ENCODE measurements at places on chromosomes 11 and 22.
A peak's percentile ranks its signal among the peaks of the same experiment; 100 is the strongest.

DNA sequence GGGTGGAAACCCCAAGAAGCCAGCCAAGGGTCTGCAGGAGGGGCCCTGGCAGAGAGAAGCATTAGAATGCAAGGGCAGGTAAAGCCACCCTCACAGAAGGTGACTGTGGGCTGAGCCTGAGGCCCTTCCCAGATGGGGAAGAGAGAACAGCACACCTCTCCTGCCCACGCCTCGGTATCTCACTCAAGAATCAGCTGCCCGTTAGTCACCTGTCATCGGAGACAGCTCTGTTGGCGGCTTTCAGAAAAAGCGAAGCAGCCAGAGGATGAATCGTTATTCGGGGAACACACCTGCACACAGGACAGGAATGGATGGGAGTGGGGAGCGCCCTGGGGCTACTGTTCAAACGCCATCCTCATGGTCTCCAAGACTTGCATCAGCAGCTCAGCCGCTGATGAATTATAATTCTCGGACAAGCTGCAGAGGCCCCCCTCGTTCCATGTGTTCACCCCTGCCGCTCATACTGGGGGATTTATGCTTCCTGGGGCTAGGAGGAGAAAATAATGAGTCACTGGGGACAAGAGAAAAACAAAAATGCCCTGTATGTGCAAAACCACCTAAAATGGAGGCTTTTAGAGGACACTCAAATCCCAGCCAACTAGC lies 21.6 kb upstream of the TMA7B start:
- DNase-seq = no peak
- peak overlapping the region; percentile 75 for H3K4me3 ChIP-seq
- peaks cover 8% of the 10 kb centered on the region for H3K36me3 ChIP-seq
- H3K27ac ChIP-seq = no peak overlapping the region

DNA sequence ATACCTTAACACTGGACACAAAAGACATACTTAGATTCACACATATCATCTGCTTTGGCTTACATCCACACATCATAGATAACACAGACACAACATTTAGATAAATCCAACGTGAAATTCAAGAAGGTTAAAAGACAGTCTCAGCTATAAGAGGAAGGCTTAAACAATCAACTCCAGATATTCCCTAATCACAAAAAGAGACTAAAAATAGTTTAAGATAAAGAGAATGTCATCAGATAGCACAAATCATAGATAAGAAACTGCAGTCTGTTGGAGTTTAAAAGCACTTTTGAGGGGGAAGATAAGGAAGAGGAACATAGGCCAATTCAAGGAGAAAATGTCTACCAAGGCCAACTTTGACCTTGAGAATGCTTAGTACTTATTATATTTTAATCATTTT lies 504.8 kb downstream of the JRKL start:
- H3K36me3 ChIP-seq = no peaks in the 10 kb centered on the region
- no peak for DNase-seq
- H3K27ac ChIP-seq = no peak overlapping the region
- H3K4me1 ChIP-seq = no peaks in the 10 kb centered on the region

DNA sequence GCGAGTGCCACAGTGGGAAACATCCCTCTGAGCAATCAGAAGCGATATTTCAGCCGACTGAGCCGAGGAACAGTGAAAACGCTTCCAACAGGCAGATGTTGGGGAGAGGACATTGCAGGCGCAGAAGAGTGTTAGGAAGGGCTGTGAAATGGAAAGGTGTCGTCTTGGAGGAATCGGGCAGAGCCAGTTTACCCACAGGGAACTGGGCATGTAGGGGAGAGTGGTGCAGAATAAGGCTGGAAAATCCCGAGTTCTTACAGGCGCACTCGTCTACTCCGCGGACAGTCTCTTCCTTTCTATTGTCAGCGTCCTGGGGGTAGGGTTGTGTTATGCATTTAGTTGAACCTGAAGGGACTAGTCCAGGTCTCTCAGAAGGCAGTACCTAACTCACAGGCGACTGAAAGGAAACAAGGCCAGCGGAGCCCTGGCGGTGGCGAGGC lies 1.1 kb upstream of the APLP2 start:
- no peak for DNase-seq
- H3K4me3 ChIP-seq = peak overlapping the region; percentile 99
- peaks cover 31% of the 10 kb centered on the region for H3K4me1 ChIP-seq
- H3K36me3 ChIP-seq = peaks cover 12% of the 10 kb centered on the region

DNA sequence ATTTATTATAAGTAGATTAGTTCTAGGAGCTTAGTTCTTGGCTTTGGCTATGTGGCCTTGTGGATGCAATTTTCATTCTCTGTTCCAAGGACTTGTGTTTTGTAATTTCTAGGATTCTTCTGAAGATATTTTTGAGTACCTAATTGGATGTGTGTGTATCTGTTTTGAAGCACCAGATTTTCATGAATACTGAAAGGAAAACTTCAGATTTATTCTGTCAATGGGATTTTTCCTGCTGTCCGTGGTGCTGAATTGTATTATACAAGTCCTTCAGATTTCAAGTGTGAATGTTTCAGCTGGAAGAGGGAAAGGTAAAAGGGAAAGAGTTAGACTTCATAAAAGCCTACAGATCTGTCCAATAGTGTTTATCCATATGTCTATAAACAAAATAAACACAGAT lies 18.2 kb upstream of the SYN3 start:
- H3K4me1 ChIP-seq = no peaks in the 10 kb centered on the region
- H3K36me3 ChIP-seq = no peaks in the 10 kb centered on the region
- no peak overlapping the region for H3K27ac ChIP-seq
- H3K27me3 ChIP-seq = peaks cover 20% of the 10 kb centered on the region

GRCh38 chr11:85742348-85742747 lies 56.4 kb upstream of the CCDC89 start:
- no peak for DNase-seq
- H3K4me3 ChIP-seq = no peak overlapping the region
- H3K4me1 ChIP-seq = peaks cover 49% of the 10 kb centered on the region

GRCh38 chr11:61491736-61492395 lies 16.7 kb upstream of the LRRC10B start:
- peaks cover 8% of the 10 kb centered on the region for H3K4me1 ChIP-seq
- H3K4me3 ChIP-seq = no peak overlapping the region
- H3K27ac ChIP-seq = peak overlapping the region; percentile 68
- no peak for DNase-seq

- peaks cover 13% of the 10 kb centered on the region for H3K27me3 ChIP-seq
- peaks cover 5% of the 10 kb centered on the region for H3K4me1 ChIP-seq
- H3K4me3 ChIP-seq = peak within 1 kb of the TSS; percentile 31
Measured at GRCh38 chr11:66011785-66012303, at the start of gene CST6. Gene CST6, plus strand, starts transcription at chr11:66012008. Its CDS starts 37 bp downstream, at chr11:66012045.

DNA sequence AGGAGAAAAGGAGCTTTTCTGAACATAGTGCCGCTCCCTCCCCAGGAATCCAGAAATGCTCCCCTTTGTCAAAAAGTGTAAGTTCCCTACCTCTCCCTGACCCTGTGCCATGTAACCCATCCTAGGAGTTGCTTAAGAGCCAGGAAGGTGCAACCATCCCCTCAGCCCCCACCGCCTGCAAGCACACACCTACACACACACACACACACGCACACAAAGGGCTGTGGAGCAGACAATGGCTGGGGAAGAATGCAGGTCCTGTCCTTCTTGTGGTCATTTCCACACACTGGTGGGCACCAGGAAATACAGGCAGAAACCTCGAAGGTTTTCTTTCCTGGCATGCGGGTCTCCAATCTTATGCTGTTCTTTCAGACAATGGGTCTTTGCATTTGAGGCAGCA lies 1.2 kb downstream of the P2RX3 start:
- H3K4me1 ChIP-seq = peaks cover 16% of the 10 kb centered on the region
- no peak overlapping the region for H3K4me3 ChIP-seq
- H3K27ac ChIP-seq = no peak overlapping the region

GRCh38 chr11:100825626-100826025 lies 138.5 kb downstream of the ARHGAP42 start:
- no peak overlapping the region for H3K27ac ChIP-seq
- no peak for DNase-seq
- H3K27me3 ChIP-seq = no peaks in the 10 kb centered on the region
- no peak overlapping the region for H3K4me3 ChIP-seq
- H3K36me3 ChIP-seq = no peaks in the 10 kb centered on the region

DNA sequence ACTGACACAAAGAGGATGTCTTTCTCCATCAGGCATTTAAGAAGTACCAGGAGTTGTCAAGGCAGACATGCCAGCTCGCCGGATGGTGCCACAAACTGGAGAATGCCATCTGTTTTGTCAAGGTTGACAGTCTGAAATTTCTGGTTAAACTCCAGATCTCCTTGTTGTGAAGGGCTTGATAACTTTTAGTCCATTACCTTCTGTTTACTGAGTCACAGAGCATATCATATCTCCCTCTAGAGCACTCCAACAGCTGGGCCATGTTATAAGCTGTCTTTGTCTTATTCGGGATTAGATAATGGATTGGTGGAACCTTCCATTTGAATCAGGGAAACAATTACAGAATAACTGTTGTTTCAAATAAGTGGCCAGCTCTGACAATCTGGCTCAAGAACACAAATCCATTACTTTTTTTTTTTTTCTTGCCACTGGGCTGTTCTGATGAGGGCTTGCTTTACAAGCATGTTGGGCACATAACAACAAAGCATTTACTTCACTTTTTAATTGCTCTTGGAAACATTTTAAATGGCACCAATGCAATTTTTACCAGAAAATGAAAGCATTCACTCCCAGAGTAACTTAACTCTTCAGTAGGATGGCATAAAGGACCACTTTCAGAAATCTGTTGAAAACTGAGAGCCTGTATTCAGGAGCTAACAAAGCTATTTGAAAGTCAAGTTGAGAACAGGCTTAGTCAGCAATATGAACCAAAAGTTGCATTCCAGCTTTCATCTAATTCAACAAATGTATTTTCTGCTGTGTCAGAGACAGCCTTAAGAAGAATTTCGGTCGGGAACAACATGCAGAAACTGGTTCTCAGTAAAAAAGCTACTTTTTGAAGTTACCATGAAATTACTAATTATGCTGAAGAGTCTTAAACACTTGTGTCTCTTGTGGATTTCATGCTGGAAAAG lies 227.6 kb upstream of the PITPNB start:
- H3K4me1 ChIP-seq = no peaks in the 10 kb centered on the region
- peaks cover 53% of the 10 kb centered on the region for H3K27me3 ChIP-seq

GRCh38 chr11:57288771-57289579 lies 35.8 kb downstream of the TNKS1BP1 start:
- DNase-seq = no peak
- H3K36me3 ChIP-seq = peaks cover 2% of the 10 kb centered on the region
- H3K4me3 ChIP-seq = no peak overlapping the region
- no peak overlapping the region for H3K27ac ChIP-seq
- H3K27me3 ChIP-seq = peaks cover 31% of the 10 kb centered on the region

DNA sequence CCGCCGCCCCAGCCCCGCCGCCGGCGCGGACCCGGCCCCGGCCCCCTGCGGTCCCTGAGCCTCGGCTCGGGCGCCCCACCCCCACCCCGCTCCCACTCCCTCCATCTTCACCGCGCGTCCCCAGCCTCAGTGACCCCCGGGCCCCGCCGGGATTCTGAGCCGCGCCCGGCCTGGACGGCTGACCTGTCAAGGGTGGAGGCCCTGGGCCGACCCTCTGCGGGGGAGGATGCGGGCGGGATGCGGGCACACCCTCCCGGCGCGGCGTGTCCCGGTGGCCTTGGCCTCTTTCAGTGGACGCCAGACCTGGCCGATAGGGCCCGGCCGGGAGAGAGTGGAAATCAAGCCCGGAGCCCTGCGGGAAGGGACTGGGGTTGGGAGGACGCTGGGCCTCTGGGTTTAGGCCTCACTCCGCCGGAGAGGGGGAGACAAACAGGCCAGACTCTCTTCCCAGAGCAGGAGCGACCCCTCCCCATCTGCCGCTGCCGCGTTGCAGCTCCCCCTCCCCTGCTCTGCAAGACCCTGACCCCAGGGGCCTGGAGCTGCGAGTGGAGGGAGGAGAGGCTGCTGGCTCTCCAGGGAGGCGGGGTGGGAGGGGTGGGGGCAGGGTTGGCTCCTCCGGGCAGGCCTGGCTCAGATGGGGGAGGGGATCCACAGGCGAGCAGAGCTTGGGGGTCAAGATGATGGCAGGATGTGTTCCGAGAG lies 525 bp downstream of the MAPK8IP2 start:
- peaks cover 39% of the 10 kb centered on the region for H3K27me3 ChIP-seq
- H3K27ac ChIP-seq = no peak overlapping the region
- H3K4me1 ChIP-seq = peaks cover 7% of the 10 kb centered on the region
- peak overlapping the region; percentile 80 for H3K4me3 ChIP-seq
- peaks cover 8% of the 10 kb centered on the region for H3K36me3 ChIP-seq
- DNase-seq = no peak

GRCh38 chr11:103946793-103947545 lies 89.5 kb upstream of the DDI1 start:
- peaks cover 7% of the 10 kb centered on the region for H3K27me3 ChIP-seq
- H3K4me3 ChIP-seq = no peak overlapping the region
- no peaks in the 10 kb centered on the region for H3K36me3 ChIP-seq
- H3K4me1 ChIP-seq = no peaks in the 10 kb centered on the region
- DNase-seq = no peak

- peak overlapping the region; percentile 81 for H3K27ac ChIP-seq
- peaks cover 14% of the 10 kb centered on the region for H3K4me1 ChIP-seq
- peak; percentile 11 for DNase-seq
- H3K36me3 ChIP-seq = no peaks in the 10 kb centered on the region
- no peaks in the 10 kb centered on the region for H3K27me3 ChIP-seq
Measured at GRCh38 chr11:297586-298405, 1.5 kb downstream of the IFITM5 start.

DNA sequence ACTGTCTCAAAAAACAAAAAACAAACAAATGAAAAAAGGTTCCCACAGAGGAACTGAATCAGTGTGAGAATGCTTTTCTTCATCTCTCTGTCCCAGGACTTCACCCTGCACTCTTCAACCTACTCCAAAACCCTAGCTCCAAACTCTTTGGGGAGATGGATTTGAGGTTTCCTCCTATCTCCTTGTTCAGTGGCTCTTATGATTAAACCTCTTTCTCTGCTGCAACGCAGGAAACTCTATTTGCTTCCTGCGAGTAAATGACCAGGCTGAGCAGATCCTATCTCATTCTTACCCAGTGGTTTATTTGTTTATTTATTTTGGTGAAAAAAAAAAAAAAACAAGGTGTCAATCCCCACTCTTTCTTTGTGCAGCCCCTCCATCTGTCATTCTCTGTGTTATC lies 12.0 kb downstream of the SLC6A5 start:
- peaks cover 86% of the 10 kb centered on the region for H3K27me3 ChIP-seq
- peak overlapping the region; percentile 9 for H3K4me3 ChIP-seq
- no peak overlapping the region for H3K27ac ChIP-seq
- no peak for DNase-seq
- no peaks in the 10 kb centered on the region for H3K36me3 ChIP-seq

Data from T-helper 17 cell (primary cell).